Urothelium cell line (cell line): ENCODE measurements at places on chromosomes 7 and 10.

DNA sequence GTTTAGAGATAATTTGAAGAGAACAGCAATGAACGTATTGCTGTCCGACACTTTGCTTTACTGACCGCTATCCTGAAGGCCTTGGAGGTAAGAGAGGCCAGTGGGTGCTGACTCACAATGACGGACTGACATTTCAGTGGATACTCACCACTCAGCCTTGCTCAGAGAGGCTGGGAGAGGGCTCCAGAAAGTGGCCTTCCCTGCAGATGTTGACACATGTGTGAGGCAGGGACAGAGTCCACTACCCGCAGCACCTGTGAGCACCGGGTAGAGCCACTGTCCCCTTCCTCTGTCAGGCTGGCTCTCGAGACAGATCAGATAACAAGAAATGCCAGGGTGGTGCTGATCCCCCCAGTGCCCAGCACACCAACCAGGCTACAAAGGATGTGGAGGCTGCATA lies 75.0 kb downstream of the GPR26 start:
- DNase-seq: no peak

- DNase-seq: no peak
Observed at GRCh38 chr7:151469281-151469680, 29.3 kb upstream of the CRYGN start.

DNA sequence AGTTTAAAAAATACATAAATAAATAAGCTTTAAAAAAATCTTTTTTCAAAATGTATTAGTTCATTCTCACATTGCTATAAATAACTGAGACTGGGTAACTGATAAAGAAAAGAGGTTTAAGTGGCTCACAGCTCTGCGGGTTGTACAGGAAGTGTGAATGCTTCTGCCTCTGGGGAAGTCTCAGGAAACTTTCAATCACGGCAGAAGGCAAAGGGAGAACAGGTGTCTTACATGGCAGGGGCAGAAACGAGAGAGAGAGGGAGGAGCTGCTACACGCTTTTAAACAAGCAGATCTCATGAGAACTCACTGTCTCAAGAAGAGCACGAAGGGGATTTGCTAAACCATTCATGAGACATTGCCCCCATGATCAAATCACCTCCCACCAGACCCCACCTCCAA lies 114.6 kb downstream of the DNAJC1 start:
- no peak for DNase-seq

GRCh38 chr7:5388905-5389433 lies 34.7 kb downstream of the TNRC18 start:
- no peak for DNase-seq

DNA sequence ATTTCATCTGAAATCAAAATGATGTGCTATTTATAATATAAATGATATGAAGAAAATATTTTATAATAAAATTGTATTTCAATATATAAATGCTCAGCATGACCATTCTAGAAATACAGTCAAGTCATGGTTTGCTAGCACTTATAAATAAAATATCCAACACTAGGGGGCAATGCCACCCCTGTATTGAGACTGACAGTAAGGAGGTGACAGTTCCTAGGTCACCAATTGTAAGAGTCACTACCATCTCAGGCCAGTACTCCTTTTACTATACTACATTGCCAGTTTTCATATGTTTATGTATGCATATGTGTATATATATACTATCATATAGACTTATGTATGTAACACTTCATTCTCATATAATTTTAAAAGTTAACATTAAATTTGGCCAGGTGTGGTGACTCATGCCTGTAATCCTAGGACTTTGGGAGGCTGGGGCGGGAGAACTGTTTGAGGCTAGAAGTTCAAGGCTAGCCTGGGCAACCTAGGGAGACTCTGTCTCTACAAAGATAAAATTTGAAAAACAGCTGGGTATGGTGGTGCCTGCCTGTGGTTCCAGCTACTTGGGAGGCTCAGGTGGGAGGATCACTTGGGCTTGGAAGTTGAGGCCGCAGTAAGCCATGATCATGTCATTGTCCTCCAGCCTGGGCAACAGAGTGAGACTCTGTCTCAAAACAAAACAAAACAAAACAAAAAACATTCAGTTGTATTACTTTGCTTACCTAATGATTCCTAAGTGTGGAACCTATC lies 2.4 kb upstream of the CNOT4 start:
- DNase-seq: peak; percentile 13
